ENCODE measurements at places on chromosomes 2 and 18.

- DNase-seq, result no peak
These were observed 52.7 kb downstream of the FAM171B start for GRCh38 chr2:186746584-186746983.

DNA sequence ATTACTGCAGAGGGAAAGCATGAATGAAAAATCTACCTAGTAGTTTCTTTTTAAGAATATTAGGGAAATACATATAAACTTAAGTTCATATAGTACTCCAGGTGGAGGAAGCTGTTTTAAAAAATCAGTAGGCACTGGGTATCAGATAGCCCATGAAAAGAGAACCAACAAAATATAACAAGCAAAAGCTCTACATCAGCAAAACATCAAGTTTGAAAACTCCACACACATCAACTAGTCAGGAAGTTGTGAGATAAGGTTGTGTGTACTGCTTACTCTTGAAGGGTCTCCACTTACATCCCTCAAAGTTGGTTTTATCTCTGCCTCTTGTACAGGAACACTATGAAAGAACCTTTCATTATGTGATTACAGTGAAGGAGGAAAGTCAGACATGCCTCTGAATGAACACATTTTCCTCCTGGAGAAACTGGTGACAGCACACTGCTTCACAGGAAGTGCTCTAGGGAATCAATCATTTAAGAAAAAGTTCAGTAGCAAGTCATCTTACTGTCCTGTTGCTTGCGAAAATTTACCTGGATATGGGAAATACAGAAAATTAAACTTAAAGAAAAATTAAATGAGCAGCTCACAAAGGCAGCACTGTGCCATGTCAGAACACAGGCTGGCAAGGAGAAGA is 57.7 kb downstream of the THADA start:
- no peak for DNase-seq

- no peak for DNase-seq
These were observed 37.0 kb downstream of the STK39 start for GRCh38 chr2:168210216-168210894.

DNA sequence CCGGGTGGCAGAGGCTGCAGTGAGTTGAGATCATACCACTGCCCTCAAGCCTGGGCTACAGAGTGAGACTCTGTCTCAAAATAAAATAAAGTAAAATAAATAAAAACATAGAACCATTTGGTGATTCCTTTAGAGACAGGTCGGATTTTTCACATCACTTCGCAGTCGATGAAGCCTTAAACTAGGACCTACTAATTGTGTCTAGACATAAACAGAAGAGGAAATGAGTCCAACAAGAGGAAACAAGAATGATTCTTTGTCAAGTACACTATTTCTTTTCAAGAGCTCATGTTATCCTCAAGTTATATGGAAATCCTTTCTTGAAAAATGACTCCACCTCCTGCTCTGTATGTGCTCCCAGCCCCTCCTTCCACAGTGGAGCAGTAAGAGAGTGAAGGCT is 758.9 kb downstream of the DPP10 start:
- no peak for DNase-seq

GRCh38 chr18:40313030-40313642 is 1641.9 kb upstream of the PIK3C3 start:
- DNase-seq, result no peak

DNA sequence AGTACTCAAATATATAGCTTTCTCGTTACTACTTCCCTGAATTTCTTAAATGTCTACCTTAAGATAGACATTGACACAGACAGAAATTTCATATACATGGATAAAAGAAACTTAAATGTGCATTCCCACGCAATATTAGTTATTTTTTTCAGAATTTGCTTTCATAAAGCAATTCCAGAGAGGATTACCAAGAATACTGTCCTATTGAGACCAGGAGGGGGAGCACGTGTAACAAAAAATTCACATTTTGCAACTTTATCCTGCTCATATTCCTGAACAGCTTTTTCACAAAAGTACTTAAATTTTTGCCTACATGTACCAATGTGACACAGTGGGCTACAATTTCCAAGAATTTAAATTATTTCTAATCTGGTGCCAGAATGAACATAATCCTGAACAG is 30.7 kb upstream of the ERCC3 start:
- peak; percentile 54 for DNase-seq

- DNase-seq, result no peak
These were observed 270.0 kb downstream of the CTNNA2 start for GRCh38 chr2:79782576-79783452.

DNA sequence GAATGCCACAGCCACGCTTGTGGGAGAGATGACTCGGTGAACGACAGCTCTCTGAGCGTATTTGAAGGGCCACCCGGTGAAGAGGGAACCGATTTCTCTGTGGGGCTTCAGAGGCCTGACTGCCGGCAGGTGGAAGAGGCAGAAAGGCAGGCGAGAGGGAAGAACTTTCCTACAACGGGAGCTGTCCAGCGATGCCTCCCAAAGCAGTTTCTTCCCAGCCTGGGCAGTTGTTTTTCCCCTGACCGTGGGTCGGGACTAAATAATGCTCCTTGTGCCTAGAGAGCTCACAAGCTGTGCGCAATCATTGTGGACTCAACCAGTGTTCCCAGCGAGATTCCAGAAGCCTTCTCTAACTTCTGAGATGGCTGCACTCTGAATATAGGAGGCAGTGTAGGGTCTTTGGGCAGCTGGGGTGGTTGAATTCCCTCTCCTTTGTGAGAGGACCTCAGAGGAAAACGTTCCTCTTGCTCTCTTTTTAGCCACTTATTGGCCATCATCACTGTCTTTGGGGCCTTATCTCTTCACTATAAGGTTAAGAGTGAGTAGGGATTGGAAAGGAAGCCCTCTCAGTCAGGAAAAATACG is 710 bp downstream of the SEC11C start:
- DNase-seq, result peak; percentile 59

- peak; percentile 82 for DNase-seq
These were observed 25.0 kb upstream of the RAPGEF4 start for GRCh38 chr2:172710584-172711047.
